ENCODE measurements at places on chromosomes 5 and 9.

GRCh38 chr5:52491071-52491787 lies 296.5 kb upstream of the ITGA1 start:
- DNase-seq: no peak

DNA sequence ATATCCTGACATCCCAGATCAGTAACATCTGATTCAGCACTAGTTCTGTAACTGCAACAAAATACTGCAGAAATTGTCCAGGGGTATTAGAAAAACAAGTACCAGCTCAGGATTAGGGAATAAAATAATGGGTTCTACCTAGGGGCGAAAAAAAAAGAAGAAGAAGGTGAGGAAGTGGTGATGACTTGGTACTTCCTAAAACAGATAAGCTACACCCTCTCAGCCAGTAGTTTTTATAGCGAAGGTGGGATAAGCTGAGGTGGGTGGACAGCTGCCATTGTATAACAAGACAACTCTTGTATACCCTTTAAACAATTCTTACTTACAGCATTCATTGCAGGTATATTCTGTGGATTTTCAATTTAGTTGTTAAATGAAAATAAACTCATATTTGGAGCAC lies 19.1 kb downstream of the RAPGEF6 start:
- DNase-seq: no peak

DNA sequence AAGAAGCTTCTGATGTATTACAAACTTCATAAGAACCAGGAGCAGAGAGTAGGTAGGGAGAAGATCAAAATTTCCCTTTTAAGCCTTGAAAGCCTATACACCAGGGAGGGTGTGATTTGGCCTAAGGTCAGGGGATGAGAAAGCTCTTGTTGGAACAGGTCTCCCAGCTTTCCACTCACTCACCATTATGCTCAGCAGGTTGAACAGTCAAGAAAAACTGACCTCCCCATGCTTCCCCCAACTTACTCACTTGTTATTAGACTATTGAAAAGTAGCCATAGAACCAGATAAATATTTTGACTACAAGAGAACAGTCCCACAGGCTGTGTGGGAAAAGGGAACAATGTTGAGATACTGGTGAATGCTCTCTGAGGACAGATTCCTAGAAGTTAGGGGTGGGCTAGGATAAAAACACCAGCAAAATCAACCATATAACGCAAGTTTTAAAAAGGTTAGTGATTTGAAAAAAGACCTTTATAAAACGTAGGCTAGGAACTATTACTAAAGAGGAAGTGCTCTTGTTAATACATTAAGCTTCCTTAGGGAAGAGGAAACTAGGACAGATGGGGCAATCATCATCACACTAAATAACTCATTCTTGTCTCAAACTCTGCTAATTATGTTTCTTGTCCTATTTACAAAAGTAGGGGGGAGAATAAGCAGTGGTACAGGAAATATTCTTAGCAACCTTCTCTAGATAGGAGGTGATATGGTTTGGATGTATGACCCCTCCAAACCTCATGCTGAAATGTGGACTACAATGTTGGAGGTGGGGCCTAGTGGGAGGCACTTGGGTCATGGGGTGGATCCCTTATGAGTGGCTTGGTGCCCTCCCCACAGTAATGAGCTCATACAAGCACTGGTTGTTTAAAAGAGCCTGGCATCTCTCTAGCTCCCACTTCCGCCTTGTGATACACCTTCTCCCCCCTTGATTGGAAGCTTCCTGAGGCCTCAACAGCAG lies 31.0 kb downstream of the PCDHGC5 start:
- no peak for DNase-seq

GRCh38 chr5:179124853-179125788 lies 64.9 kb downstream of the ZNF354C start:
- DNase-seq: no peak

- DNase-seq: no peak
Measured at GRCh38 chr5:151697452-151697851, 10.7 kb upstream of the SPARC start.

DNA sequence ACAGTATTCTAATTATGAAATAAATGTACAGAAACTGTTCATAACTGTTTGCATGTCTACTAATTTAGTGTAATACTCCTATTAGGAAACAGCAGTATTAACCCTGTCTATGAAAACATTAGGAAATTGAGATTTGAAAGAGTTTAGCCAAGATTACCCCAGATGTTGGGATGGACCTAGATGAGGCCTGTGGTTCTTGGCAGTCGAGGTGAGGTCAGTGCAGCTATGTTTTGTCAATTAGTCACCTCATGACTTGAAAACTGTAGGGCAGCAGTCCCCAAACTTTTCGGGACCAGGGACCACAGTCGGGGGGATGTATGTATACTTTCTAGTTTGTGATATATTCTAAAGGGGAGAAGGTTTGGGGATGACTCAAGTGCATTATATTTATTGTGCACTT lies 4.7 kb downstream of the LNPEP start:
- no peak for DNase-seq

- DNase-seq: no peak
Measured at GRCh38 chr9:137968235-137968634, 90.7 kb downstream of the CACNA1B start.

DNA sequence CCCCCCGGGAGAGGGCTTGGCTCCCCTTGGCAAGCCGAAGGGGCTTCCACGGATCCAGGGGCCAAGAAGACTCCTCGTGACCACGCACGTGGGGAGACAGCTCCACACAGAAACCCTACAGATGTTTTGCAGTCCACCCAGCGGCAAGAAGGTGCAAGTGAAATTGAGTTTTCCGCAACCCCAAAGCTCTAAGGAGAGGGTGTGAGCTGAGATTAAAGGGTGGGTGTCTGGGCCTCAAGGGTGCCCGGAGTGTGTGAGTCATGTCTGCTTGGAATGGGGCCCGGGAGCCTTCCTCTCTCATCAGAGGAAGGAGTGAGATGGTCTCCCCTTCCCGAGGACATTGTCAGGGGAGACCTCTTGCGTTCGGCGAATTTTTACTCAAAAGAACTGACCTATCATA lies 79.1 kb downstream of the OLFM1 start:
- no peak for DNase-seq

DNA sequence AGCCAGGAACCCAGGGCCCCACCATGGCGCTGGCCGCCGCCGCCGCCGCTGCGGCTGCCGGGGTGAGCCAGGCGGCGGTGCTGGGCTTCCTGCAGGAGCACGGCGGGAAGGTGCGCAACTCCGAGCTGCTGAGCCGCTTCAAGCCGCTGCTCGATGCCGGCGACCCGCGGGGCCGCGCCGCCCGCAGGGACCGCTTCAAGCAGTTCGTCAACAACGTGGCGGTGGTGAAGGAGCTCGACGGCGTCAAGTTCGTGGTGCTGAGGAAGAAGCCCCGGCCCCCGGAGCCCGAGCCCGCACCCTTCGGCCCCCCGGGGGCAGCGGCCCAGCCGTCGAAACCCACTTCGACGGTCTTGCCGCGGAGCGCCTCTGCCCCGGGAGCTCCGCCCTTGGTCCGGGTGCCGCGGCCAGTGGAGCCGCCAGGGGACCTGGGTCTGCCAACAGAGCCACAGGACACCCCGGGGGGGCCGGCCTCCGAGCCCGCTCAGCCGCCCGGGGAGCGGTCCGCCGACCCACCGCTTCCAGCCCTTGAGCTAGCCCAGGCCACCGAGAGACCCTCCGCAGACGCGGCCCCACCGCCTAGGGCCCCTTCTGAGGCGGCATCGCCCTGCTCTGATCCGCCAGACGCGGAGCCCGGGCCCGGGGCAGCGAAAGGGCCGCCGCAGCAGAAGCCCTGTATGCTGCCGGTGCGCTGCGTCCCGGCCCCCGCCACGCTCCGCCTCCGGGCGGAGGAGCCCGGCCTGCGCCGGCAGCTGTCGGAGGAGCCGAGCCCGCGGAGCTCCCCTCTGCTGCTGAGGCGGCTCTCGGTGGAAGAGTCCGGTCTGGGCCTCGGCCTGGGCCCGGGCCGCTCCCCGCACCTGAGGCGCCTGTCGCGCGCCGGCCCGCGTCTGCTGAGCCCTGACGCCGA lies 749 bp downstream of the SOWAHA start:
- DNase-seq: peak; percentile 27

DNA sequence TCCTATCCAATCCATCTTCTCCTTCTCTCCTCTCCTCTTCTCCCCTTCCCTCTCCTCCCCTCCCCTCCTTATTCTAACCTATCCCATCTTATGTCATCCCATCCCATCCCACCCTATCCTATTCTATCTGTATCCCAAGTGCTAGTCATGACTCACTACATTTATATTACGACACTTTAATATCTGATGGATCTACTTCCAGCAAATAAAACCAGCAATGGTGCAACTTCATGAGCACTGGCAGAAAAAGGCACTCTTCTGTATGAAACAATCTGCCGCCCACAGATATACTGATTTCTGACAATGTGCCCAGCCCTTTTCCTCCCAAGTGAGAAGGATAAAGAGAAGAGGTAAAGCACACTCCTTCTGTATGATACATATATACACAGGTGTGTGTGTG lies 86.6 kb upstream of the ANKH start:
- DNase-seq: no peak

DNA sequence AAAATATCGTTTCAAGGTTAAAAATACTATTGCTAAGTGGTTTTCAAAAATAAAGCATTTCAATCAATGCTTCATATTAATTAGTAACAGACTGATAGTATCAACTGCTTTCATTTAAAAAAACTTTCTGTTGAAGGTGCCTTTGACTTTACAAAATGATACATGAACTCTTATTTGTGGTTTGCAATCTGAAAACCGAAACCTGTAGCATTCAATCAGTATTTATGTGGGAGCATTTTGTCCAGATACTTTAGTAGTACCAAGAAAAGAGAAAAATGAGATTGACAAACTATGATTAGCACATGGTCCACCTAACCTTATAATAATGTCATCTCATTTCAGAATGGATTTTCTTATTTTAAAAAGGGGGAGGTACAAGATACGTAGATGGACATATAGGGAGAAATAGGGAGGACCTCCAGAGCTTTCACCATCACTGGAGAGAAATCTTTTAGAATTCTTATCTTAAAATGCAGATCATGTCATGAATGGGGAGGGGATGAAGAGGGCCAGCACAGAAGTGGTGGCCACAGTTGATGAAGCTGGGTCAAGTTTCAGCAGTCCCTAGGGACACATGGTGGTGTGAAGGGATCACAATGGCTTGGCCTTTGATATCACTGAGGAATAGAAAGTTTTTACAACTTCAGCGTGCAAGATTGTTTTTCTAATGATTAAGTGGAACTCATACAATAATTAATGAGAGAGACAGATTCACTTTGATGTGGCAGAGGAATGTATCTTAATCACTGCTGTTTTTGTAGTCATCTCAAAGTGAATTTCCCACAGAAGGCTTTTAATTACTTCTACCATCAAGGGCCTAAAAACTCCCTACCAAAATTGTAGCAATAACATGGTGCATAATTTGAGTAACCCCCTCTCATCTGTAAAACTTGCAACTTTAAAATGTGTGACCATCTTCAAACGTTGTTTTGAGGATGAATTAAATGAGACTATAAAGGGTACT lies 322.3 kb upstream of the EDIL3 start:
- DNase-seq: no peak
